Activated naive CD4-positive, alpha-beta T cell treated with anti-CD3 and anti-CD28 coated beads for 36 hours (primary cell): ENCODE measurements at places on chromosomes 12 and 14. TPM values are rescaled to one million over a fixed set of nuclear protein-coding genes. Genes with fewer than 3 reads are reported as not detected.

Gene SSPN
- total RNA-seq = not detected

Gene HPD
- not detected for total RNA-seq

Gene KLRF1
- not detected for total RNA-seq

Gene CLMN
- total RNA-seq = 1.9 TPM

Gene TCL1B
- total RNA-seq = not detected

Gene SMCO2
- total RNA-seq = 0.19 TPM

Gene CD163L1
- not detected for total RNA-seq

Gene ASIC1
- 3.2 TPM for total RNA-seq

Gene LALBA
- total RNA-seq = not detected

Gene SLC38A4
- not detected for total RNA-seq

Gene CCND2
- total RNA-seq = 486 TPM

Gene C3AR1
- total RNA-seq = 0.25 TPM

Gene C1S
- 2.2 TPM for total RNA-seq

Gene CFAP251
- 0.62 TPM for total RNA-seq

Gene KRT71
- not detected for total RNA-seq

Gene RNASE3
- not detected for total RNA-seq

Gene LRIG3
- not detected for total RNA-seq

Gene IL31
- not detected for total RNA-seq

Gene MEG3
- total RNA-seq = not detected

Gene LRRC10
- not detected for total RNA-seq

Gene PROX2
- total RNA-seq = 0.07 TPM

Gene ZFC3H1
- 56.9 TPM for total RNA-seq
